Inflammatory macrophage treated with lipopolysaccharide for 1 hour (primary cell): ENCODE measurements at places on chromosomes 5 and 9.

- DNase-seq, result no peak
Observed at GRCh38 chr5:167030500-167031120, 1260.8 kb upstream of the WWC1 start.

GRCh38 chr5:155008669-155009068 lies 4.9 kb upstream of the KIF4B start:
- no peak for DNase-seq

DNA sequence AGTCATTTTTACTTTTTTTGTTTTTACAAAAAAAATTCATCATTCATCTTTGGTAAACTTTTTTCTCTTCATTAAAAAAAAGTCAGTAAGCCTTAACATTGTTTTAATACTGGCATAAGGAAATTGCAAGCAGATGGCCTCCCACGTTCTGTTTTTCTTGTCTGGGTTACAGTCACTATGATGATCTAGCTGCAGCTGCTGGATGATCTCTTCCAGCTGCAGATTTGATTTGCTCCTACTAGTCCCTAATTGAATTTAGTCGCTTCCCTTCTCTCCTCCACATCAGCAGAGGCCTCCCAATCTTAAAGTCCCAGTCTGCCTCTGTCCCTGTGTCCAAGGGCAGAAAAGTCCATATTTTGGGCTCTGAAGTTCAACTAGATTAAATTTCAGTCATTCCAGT lies 106.8 kb upstream of the PTGER4 start:
- DNase-seq, result no peak

DNA sequence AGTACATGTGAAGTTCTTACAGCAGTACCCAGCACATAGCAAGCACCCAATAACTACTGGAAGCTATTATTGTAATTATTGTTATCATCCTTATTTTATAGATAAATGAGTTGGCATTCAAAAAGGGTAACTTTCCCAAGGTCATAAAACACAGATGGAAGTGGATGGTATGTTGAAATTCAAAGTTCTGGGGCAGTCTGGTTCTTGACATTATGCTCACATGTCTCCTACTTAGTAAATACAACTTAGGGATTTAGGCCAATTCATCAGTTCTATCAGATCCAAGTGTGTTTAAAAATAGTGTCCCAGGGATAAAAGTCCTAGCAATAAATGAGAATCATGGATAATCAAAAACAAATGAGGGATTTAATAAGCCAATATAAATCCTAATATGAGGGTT lies 265.2 kb downstream of the ADAMTSL1 start:
- no peak for DNase-seq

- no peak for DNase-seq
Observed at GRCh38 chr5:80165452-80165851, 90.4 kb downstream of the SERINC5 start.

GRCh38 chr9:134180786-134181647 lies 16.7 kb upstream of the RNU6ATAC start:
- no peak for DNase-seq

- peak; percentile 59 for DNase-seq
Observed at GRCh38 chr9:111648066-111648465, 13.3 kb upstream of the GNG10 start.
